ENCODE measurements at places on chromosomes 2 and 18. TPM values are rescaled to one million over a fixed set of nuclear protein-coding genes. Genes with fewer than 3 reads are reported as not detected.

The FAP gene
- total RNA-seq = not detected

DNA sequence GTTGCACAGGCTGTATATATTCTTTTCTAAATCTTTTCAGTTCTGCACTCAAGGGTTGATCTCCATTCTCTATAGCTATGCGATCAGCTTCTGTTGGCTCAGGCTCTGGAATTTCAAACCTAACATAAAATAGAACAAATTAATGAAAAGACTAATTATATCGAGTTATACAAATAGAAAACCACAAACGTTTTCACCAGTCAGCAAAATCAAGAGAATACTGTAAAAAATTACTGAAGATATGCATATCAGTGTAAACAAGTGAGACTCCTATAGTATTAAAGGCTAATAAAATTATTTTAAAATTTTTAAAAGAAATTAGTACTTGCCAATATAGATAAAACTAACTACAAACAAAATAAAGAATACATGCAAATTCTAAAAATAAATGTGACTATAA, 107.0 kb downstream of the SOS1 start:
- no peak overlapping the region for H3K27ac ChIP-seq
- H3K4me3 ChIP-seq = no peak overlapping the region
- no peaks in the 10 kb centered on the region for H3K27me3 ChIP-seq

DNA sequence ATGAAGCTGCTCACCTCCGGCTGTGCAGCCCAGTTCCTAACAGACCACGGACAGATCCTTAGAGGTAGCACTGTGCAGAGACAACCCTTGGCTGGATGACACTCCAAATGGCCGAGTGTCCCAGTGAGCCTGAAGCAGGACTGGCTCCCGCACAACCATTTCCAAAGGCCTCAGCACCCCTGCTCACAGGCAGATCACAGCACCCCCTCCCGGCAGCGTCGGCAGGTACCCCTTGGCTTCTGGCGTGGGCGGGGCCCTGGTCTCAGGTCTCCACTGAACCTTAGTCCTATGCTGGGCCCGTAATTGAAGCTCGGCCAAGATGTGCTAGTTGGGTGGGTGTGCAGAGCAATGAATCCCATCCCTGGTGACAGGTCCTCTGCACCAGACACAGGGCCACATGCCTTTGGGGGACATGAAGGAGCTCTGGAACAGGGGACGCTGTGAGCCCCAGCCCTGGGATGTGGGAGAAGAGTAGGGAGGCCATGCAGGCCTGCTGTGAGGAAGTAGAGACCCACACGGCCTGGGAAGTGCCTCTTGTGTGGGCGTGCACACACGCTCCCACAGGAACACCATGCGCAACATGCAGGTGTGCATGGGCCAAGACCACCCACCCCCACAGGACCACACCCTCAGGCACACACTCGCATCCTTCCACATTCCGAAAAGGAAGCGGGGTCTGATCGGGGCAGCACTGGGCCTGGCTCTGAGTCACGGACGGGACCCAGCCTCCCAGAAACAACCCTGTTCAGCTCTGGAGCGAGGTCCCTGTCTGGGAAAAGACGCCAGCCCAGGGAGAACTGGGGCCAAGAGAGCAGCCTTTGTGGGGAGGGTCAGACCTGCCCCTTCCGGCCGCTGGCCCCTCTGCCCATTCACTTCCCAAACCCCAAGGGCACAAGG, 2.8 kb downstream of the DUSP2 start:
- no peak overlapping the region for H3K27ac ChIP-seq
- H3K36me3 ChIP-seq = no peaks in the 10 kb centered on the region
- no peak for DNase-seq
- H3K27me3 ChIP-seq = peaks cover 24% of the 10 kb centered on the region
- no peak overlapping the region for H3K4me3 ChIP-seq
- H3K4me1 ChIP-seq = peaks cover 8% of the 10 kb centered on the region

GRCh38 chr18:31275722-31276463, 42.1 kb upstream of the DSG1 start:
- no peak overlapping the region for H3K27ac ChIP-seq
- H3K27me3 ChIP-seq = no peaks in the 10 kb centered on the region
- H3K4me1 ChIP-seq = peaks cover 6% of the 10 kb centered on the region
- H3K4me3 ChIP-seq = no peak overlapping the region
- DNase-seq = peak; percentile 22
- no peaks in the 10 kb centered on the region for H3K36me3 ChIP-seq

GRCh38 chr2:195613922-195614321, 43.1 kb upstream of the SLC39A10 start:
- H3K4me1 ChIP-seq = peaks cover 17% of the 10 kb centered on the region
- H3K27me3 ChIP-seq = no peaks in the 10 kb centered on the region
- peak overlapping the region; percentile 90 for H3K27ac ChIP-seq
- DNase-seq = peak; percentile 60

Data from cardiac muscle cell (in vitro differentiated cells and primary cell).